ENCODE measurements at places on chromosomes 11 and 22.

DNA sequence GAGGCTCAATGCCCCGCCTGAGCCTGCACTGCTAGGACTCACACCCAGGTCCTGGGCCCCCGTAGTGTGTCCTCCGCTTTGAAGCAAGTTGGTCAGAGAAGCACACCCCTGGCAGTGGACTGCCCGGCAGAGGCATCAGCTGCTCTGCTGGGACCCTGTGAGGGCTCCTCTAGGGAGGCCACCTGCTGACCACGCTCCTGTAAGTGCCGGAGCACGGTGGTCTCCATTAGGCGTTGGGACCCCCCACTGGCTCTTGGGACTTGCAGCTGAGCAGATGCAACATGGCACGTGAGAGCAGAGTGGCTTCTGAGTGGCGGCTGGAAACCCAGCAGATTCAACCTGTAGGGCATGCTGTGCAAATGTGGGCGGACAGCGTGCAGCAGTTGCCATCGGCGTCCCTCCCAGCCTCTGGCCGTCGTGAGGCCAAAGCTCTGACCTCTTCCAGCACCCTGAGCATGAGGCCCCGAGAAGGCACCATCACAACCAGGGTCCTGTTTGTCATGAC is 16.9 kb downstream of the MRGPRG start:
- no peak for DNase-seq

GRCh38 chr11:42003801-42004200 is 544.3 kb upstream of the LRRC4C start:
- no peak for DNase-seq

GRCh38 chr11:67260406-67260805 is 5.9 kb upstream of the GRK2 start:
- no peak for DNase-seq

DNA sequence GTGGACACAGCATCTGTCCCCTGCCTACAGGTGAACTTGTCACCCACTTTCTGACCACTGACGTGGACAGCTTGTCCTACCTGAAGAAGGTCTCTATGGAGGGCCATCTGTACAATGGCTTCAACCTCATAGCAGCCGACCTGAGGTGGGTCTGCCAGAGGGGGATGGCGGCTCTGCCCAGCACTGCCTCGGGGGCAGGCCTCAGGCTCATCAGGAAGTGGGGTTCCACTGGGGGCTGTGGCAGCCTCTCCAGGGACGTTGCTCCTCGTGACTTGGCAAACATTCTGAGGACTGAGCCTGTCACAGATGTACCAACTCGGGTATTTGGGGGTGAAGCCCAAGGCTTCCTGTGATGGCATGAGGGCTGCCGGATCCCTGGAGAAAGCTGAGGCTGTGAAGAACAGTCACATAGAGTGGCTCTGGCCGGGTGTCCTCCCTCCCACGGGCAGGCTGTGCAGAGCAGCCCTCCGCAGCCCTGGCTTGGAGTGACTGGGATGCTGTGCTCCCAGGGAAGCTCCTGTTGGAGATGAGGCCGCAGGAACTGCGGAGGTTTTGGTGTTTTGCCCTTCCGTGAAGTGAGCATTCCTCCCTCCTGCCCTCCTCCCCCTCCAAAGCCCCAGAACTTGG is 26.5 kb upstream of the DGCR8 start:
- no peak for DNase-seq

- no peak for DNase-seq
These were observed 26.8 kb downstream of the DIXDC1 start for GRCh38 chr11:111963931-111964340.

GRCh38 chr11:75659836-75660235 is 9.0 kb downstream of the MAP6 start:
- DNase-seq = no peak

- DNase-seq = no peak
These were observed 22.7 kb downstream of the BID start for GRCh38 chr22:17751596-17751995.
